Caudate nucleus (tissue), 63 donors: ENCODE measurements at places on chromosomes 2 and 18.

DNA sequence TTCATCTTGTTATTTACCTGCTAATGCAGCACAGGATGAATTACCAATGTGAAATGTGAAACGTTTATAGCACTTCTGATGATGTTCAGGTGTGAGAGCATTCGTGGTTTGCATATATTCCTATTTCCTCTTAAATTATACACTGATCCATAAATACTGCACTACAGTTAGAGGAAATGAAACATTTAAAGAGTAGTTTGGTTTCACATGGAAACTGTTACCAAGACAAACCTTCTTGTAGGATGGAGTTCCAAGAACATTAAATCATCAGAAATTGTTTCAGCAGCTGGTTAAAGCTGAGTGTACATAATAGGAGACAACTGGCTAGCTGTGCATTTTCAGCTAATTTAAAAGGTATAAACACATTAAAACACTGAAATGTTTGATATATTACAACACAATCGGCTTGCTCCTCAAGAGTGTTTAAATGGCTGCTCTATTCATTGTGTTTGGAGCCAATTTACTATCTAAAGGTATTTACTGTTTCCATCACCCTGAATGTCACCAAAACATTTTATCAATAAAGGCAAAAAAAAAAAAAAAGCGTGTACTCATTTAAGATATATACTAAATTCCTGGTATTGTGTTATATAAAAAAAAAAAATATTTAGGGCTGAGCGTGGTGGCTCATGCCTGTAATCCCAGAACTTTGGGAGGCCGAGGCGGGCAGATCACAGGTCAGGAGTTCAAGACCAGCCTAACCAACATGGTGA lies 100.6 kb downstream of the DYM start:
- DNase-seq: no peak

DNA sequence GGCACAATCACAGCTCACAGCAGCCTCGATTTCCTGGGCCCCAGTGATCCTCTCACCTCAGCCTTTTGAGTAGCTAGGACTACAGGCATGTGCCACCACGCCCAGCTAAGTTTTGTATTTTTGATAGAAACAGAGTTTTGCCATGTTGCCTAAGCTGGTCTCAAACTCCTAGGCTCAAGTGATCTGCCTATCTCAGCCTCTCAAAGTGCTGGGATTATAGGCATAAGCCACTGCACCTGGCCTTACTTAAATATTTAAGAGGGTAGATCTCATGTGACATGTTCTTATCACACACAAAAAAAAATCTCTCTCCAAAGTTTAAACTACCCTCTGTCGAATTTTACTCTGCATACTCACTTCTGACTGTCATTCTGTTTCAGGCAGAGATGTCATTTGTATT lies 75.4 kb upstream of the CHRNA1 start:
- no peak for DNase-seq

- no peak for DNase-seq
Observed at GRCh38 chr2:80007777-80008503, 296.6 kb downstream of the LRRTM1 start.

DNA sequence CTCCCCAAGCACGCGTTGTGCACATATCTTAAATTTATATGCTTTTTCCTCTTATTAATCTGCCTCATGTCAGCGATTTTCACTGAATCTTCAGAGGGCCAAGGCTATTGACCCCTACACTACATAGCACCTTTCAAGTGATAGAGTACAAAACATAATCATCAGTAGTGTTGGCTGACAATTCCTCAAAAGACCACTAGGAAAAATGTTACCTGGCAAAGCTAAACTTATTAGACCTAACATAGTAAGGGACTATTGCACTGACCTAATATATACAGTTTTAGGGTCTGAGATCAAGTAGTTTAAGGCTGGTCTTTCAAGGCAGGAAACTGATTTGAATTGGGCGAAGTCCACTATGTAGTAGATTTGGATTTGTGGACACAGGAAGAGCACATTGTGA lies 244.2 kb upstream of the ZC3H15 start:
- DNase-seq: no peak

GRCh38 chr2:15975261-15975600 lies 34.9 kb downstream of the MYCN start:
- DNase-seq: no peak

GRCh38 chr2:241885946-241886643 lies 16.6 kb downstream of the RTP5 start:
- DNase-seq: no peak

DNA sequence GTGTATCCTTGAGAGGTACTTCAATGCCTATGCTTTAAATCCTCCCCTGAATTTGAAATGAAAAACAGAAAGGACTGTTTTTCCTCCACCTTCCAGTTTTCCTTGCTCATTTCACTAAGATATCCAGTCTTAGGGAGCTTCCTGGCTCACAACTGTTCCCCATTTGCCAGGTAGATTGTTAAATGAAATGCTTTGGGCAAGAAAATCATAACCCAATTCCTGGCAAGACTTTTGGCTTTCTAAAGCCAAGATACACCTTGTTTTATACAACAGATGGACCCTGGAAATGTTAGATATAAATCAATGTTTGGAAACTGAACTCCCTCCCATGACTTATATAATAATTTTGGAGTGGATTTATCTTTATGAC lies 3.6 kb upstream of the CHMP3 start:
- no peak for DNase-seq

DNA sequence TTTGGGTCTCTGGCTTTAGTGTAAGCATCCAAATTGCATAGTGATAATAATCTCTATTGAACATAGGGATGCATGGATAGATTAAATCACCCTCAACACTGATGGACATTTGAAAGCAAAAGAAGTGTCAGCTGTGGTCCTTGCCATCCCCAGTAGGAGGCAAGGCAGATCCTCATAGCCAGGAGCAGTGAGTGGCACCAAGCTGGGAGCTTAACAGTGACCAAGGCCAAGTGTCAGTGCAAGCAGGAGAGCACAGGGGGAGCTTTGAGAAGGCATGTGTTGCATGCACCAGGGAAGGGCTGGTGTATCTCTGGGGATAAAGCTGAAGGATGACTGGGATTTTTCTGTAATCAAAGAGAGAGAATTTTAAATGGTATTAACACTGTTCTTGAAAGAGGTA lies 14.7 kb downstream of the SLC14A1 start:
- DNase-seq: no peak

GRCh38 chr2:37656512-37657423 lies 14.7 kb downstream of the CDC42EP3 start:
- no peak for DNase-seq
